Activated CD4-positive, alpha-beta T cell treated with anti-CD3 and anti-CD28 coated beads, Interleukin-2, amount 50 U/mL, for 16 hours (primary cell): ENCODE measurements at places on chromosomes 6 and 20.

DNA sequence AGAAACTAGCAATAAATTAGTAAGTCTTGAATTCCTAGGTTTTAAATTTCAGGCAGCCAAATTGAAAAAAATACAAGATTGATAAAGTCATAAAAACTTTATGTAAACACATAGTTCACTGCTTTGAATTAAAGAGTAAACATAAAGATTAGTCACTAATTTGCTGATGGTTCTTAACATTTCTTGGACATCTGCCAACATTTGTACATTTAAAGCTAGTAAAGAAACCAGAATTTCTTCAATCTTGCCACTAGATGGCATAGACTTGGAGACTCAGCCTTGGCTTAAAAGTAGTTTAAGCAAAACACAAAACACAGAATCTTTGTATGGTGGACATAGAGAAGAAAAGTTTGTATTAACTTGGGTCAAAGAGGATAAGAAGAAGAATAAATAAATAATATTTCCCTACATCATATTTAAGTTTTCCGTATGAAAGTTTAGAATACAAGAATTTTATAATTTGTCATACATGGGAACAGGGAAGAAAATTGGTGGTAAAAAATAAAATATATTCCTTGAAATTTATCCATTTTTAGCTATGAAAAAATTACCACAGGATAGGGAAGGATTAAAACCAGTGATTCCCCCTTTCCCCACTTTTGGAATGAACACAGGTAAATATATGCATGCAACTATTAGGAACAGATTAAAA, 41.7 kb upstream of the FAM135A start:
- DNase-seq: peak; percentile 42

DNA sequence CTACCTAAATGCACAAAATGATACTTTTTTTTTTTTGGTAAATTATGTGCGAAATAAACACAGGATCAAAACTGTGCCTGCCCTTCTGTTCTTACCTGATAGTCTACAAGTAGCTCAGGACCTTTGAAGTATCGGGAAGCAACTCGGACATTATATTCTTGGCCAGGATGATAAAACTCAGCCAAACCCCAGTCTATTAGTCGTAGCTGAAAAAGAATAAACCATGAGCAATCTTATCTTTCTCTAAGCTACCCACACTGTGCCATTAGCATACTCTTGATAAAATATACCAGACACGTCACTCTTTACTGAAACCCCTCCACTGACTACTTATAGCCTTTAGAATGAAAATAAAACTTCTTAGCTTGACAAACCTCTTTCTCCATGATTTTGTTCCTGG, 29.8 kb upstream of the TBC1D20 start:
- DNase-seq: no peak

- DNase-seq: no peak
Measured at GRCh38 chr6:8914700-8915099, 479.4 kb upstream of the SLC35B3 start.

DNA sequence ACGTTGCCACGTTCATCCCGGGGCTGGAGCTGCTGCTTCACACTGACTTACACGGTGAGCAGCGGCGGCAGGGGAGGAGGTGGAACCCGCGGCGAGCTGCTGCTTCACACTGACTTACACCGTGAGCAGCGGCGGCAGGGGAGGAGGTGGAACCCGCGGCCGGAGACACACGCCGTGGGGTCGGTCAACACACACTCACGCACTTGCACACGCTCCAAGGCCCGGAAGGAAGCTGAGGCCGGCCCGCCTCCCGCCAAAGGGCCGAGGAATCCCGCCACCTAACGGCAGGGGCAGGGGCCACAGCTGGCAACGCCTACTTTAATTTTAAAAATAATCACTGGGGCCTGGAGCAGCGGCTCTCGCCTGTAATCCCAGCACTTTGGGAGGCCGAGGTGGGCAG, 94.4 kb upstream of the FOXC1 start:
- no peak for DNase-seq

DNA sequence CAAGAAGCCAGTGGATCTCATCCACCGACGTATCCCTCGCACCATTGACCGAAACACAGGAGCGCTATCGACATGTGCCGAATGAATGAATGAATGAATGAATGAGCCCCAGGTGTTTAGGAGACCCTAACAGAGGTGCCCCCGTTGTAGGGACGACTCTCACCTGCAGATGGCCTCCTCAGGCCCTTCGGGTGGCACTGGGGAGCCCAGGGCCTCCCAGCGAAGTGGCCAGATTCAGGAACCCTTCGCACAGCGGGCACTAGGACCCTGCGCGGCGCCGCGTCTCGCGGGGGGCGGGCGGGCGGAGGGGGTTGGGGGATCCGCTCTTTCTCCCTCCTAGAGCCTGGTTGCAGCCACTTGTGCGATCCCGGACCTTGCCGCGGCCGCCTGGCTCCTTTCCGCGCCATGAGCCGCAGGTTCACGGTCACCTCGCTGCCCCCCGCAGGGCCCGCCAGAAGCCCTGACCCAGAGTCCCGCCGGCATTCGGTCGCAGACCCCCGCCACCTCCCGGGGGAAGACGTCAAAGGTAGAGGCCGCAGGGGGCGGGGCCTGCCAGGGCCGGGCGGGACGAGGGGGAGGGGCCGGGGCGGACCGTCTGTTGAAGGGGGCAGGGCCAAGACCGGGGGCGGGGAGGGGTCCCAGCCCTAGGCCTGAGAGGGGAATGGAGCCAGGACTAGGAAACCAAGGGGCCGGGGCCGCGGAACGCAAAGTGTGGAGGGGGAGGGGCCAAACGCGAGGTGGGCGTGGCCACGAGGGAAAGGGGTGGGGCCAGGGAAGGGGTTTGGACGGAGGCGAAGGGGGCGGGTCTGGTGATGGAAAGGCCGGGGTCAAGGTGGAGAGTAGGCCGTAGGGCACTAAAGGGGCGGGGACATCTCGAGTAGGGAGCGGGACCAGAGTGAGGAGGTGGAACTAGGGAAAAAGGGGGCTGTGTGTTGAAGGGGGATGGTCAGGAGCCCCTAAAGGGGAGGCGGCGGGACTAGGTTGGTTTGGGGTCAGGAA, 7.4 kb upstream of the SLC12A5 start:
- peak; percentile 56 for DNase-seq

DNA sequence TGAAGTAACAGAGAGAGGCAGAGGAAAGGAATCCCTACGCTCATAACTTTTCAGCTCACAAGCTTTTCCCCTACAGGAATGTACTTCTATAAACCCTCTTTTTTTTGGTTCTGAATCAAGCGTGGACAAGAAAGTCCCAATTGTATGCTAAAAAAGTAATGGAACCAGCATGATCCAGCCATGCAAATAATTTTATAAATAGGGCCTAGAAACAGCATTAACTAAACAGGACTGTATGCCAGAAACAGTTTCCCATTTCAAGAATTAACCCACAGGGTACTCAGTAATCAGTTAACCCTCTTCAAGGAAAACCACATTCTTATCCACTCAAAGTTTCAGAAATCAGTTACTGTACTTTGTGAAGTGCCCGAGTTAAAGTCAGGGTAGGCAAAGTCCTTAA, 87.0 kb upstream of the HMGCLL1 start:
- no peak for DNase-seq

DNA sequence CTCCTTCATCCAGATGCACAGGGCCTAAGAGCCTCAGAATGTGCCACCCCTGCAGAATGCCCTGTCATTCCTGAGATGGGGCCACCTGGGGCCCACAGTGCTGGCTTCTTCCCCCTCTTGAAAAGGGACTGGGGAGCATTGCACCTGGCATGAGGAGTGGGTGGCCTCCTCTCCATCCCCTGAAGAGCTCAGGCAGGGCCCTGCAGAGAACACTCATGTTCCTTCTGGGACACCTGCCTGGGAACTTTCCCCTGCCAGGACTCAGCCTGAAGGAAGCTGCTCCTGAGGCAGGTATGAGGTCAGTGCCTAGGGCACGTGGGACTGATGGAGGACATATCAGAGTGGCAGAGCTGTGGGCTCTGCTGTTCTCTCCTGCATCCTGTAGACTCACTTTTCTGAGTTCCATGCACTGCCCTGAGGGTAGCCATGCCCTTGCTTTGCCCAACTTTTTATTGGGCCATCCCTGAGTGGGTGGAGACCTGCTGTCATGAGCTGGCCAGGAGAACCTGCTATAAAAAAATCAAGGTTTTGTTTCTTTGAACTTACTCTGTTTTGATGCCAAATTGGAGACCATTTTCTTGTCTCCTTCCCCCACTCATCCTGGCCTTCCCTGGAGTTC, 19.5 kb downstream of the CCDC167 start:
- DNase-seq: no peak

GRCh38 chr6:167530951-167531350, 206.1 kb downstream of the TTLL2 start:
- no peak for DNase-seq

DNA sequence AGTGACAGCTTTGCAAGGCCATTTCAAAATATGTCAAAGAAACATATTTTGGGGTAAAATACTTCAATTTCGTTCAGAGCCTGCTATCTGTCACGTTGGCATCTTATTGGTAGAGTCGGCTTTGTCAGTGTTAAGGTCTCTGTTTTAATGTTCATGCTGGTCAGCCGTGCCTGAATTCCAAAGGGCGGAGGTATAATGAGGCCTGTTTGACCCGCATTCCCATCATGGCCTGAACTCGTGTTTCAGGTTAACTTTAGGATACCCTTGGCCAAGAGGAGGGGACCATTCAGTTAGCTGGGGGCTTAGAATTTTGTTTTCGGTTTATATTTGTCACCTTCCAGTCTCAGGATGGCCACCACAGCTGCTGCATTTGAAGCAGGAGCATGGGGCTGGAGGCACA, 236.4 kb downstream of the NFATC2 start:
- DNase-seq: no peak

DNA sequence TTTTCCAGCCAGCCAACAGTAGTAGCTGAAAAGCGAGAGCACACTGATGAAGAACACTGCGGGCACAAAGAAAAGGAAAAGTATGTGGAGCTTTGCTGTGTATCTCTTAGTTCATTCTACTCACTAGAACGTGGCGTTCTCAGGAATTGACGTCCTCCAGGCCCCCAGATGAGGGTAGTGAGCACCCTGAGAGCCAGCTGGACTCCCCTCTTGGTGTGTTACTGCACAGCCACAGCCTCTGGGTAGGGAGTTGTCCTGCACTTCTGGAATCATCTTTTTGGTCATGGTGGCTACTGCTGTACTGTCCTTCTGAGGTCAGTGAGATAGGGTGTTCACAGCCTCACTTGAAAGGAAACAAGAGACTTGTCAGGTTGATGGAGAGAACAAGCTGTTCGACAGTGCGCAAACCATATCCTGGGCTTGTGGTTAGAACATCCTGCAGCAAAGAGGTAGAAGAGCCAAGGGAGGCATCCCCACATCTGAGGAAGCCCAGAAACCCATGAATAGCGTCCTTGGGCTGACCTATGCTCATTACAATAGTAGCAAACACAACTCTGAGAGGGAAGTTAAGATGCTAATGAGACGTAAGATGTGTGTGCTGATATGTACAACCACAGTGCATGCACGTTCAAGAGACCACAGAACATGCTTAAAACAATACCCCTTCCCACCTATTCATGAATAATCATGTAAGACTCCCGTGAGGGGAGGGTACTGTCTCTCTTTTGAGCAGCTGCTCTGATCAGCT, 14.6 kb upstream of the HLA-F start:
- peak; percentile 77 for DNase-seq

DNA sequence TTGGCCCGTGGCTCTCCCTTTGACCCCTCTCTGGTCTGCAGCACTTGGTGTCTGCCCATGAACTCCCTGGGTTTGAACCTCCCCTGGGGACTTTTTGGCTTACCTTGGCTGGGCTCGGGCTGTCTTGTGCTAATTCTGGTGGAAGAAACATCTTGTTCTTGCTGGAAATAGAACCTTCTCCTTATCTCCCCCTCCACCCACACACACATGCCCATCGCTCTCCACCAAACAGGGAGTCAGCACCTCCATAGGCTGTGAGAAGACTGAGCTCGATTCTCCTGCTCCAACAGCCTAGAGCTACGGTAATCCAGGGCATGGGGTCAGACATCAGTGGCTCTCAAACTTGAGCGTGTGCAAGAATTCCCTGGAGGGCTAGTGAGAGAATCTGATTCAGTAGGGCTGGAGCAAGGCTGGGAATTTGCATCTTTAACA, 114.4 kb upstream of the SLC22A23 start:
- DNase-seq: no peak

DNA sequence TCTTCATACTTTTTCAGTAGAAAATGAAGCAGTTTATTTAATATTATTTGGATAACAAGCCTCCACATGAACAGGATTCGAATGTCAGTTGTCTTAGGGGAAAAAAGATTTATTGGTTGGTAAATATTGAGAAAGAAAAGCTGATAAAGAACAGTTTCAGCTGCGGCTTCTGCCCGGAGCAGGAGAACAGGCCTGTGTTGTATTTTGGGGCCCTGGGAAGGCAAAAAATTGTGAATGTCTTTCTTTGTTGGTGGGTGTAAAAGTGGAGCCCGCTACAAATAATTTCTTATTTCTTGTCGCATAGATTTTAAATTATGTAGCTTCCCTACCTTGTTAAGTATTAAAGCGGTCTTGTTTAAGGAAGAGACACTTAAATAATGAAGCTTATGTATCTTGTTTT, 90.5 kb upstream of the PAX1 start:
- no peak for DNase-seq

- no peak for DNase-seq
Measured at GRCh38 chr6:39938773-39939654, 4.8 kb upstream of the MOCS1 start.

DNA sequence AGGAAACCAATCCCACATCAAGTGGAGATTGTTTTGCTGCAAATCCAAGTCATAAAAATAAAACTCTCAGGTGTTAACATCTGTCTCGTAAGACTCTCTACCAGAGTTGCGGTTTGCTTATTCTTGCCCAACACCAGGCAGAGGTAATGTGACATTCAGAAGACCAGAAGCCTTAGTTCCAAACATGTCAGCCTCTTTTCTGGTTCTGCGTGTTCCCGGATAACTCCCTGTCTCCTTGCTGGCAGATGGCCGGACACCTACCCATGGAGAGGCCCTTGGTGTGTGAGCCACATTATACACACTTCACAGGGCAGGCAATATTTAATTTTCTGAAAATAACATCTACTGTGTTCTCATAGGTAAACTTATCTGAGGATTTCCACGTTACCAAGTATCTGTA, 73.4 kb downstream of the GMPR start:
- no peak for DNase-seq

DNA sequence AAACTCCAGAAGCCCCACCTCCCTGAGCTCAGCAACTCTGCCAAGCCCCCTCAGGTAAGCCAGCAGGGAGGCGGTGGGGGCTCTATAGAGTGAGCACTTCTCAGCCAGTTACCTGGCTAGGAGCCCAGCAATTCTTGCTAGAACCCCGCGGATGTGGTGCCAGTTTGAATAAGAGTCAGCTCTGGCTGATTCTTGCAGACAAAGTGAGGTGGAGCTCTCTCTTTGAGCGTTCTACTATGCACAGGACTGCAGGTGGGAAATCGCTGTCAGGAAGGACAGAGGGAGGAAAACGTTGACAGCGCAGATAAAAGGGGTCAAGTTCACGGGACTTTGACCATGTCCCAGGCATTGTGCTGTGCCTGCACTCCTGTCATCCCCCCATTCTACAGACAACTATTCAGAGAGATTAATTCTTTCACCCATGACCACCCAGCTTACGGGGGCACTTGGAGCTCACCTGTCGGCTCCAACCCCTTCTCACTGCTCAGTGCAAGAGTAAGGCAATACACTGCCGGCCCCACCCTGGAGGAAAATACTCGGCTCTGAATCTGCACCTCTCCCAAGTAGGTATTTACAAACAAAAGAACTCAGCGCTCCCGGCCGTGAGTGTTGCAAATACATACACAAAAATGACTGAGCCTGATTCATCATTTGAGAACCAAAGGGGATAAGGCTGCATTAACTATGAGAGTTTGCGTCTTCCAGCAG, 92.9 kb downstream of the ANKRD60 start:
- no peak for DNase-seq
